ENCODE measurements at places on chromosomes 4 and X.

DNA sequence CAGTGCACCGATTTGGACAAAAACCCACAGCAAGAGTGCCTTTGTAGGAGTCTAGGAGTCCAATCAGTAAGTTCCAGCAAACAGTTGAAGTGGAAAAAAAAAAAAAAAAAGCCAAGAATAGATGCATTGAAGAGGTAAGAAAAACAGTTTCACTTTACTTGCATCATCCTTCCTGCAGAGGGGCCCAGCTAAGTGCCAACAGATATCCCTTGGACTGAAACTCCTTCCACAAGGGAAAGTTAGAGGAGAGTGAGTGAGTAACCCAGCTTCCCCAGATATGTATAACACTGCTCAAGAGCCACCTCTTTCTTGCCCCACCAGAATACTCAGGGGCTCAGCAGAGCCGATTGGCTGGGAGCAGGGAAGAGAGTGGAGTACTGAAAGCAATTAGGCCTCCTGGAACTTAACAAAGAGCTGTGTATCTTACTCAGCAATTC, 617.7 kb upstream of the SMIM31 start:
- no peak for DNase-seq

GRCh38 chr4:8468746-8469535, 28.4 kb downstream of the TRMT44 start:
- peak; percentile 68 for DNase-seq

GRCh38 chrX:93591398-93591797, 82.0 kb downstream of the NAP1L3 start:
- no peak for DNase-seq

- DNase-seq: no peak
Observed at GRCh38 chrX:112867570-112867969, 26.9 kb upstream of the AMOT start.

DNA sequence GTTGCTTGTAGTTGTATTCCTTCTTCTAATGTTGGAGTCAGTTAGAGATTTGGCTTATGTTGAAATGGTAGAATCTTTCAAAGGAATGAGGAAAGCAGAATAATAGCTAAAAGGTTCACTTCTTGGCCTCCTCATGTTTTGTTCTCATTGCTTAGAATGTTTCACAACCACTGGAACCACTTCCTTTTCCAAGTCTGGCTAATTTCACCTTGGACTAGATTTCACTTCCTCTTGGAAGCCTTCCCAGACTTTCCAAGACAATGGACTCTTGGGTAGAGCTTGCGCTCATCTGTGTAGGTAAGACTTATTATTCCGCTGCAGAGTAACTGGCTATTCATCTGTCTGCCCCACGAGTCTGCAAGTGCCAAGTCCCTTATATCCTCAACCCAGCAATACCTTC, 8.3 kb downstream of the SPATA18 start:
- DNase-seq: no peak

DNA sequence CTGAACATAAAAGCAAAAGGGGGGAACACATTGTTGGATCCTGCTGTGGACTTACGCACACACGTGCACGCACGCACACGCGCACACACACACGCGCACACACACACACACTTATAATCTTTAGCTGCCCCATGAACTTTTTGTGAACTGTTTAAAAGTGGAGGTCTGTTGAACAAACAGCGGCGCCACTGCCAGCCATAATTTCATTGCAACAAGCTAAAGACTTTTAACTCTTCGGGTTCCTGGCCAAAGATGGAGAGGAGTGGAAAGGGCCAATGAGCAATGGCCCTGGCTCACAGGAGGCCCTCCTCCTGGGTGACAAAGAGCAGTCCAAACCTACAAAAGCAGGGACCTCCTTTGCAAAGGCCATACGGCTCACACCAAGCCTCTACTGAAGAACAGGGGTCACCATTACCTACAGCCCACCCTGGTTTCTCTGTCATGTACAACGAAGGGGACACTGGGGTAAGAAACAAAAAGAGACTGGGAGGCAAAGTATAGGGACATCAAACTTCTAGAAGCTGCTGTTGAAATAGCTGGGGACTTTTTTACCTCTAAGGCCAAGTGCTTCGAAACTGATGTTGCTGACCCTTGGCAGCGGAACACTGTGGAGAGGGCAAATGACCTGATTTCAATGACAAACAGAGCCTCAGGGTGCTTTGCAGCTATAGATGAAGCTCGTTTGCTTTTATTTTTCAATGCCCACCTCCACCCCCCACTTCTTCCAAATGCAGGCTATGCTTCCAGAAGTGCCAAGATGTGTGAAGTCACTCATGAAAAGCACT, 16.7 kb downstream of the BCOR start:
- DNase-seq: no peak

DNA sequence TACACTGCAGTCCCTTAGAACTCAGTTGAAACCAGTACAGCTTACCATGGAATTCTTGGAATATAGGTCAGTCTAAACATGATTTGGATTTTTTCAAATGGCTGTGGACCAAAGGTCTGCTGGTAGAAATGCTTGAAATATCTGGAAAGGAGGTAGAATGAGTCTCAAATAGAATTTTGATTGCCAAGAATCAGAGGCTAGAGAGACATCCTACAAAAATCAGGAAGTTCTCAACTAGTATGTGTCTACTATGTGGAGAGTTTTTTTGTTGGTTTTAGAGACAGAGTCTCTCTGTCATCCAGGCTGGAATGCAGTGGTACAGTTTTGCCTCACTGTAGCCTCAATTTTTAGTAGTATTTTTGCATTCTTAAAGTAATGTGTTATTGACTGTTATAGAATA, 53.6 kb downstream of the PAQR3 start:
- DNase-seq: no peak

Data from head of caudate nucleus (tissue), 42 donors.